CD4-positive, alpha-beta T cell treated with Interferon gamma for 1 hour (primary cell): ENCODE measurements at places on chromosomes 2 and 18.

GRCh38 chr18:67218556-67218955, 298.0 kb downstream of the DSEL start:
- no peak for DNase-seq

DNA sequence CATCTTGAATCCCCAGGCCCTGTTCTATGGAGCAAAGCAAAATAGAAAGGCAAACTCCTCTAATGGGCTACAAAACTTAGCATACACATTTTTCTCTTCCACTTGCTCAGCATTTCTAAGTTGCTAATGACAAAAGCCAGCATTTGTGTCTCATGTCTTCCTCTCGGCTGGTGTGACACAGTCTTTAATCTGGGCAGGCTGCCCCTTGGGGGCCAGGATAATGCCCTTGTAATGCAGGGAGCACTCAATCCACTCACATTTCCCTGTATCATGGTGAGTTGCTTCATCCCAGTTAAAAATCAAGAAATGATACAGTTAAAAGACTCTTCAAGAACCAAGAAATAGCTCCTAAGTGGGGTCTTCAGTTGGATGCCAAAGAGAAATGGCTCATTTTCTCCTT, 109.1 kb upstream of the FBXO11 start:
- DNase-seq = no peak

DNA sequence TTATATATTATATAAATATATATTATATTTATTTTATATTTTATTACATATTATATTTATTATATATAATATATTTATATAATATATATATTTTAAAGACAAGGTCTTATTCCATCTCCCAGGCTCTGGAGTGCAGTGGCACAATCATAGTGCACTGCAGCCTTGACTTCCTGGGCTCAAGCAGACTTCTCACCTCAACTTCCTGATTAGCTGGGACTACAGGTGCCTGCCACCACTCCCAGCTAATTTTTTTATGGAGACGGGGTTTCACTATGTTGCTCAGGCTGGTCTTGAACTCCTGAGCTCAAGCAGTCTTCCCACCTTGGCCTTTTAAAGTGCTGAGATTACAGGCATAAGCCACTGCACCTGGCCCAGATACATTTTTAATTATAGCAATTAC, 110.0 kb downstream of the PHLPP1 start:
- DNase-seq = no peak

GRCh38 chr2:28612131-28612812, 116.4 kb downstream of the PLB1 start:
- DNase-seq = no peak

- no peak for DNase-seq
Measured at GRCh38 chr18:50788284-50788683, 31.5 kb downstream of the MRO start.

DNA sequence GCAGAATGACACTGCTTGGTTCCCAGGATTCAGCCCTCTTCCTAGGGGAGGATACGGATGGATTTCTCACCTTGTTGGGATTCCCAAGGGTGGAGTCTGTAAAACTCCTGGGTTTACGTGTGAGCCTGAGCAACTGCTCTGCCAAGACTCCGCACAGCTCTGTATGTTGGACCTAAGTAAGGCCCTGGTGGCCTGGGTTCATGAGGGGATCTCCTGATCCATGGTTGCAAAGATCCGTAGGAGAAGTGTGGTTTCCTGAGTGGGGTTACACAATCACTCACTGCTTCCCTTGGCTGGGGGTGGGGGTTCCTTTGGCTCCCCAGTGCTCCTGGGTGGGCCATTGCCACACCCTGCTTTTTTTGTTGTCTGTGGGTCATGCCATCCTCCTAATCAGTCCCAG, 37.7 kb downstream of the ANKRD12 start:
- no peak for DNase-seq

DNA sequence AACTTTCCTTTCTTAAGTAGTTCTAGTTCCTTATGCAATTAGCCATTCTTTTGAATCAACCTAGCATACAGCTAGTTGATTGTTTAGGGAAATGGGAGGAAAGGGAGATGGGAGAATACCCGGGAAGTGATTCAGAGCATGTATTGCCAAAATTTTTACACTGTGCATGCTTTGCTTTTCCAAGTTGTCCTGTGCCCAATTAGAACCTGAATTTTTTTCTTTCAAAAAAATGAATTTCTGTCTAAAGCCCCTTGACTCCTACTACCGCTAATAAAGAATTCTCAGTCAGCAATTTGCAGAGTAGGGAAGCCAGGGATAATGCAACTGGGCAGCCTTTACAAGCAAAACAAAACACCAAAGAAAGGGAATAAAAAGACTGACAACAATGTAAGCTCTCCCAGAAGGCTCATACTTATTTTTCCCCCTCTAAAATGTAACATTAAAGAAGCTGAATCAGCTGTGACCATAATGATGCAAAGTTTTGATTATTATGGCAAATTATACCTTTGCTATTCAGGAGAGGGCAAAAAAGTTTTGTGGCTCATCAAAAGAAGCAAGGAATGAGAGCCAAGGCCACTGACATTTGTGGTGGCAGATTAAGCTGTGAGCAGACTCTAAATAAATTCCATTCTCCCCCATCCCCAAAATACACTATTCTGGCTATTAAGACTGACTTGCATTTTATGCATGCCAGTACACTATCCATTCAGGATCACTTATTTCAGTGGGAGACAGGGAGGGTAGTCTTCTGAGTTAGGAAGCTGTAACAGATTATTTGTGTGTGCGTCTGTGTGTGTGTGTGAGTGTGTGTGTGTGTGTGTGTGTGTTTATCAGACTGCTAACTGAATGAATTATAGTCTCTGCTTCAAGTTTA, 174.3 kb downstream of the ERBB4 start:
- DNase-seq = no peak

DNA sequence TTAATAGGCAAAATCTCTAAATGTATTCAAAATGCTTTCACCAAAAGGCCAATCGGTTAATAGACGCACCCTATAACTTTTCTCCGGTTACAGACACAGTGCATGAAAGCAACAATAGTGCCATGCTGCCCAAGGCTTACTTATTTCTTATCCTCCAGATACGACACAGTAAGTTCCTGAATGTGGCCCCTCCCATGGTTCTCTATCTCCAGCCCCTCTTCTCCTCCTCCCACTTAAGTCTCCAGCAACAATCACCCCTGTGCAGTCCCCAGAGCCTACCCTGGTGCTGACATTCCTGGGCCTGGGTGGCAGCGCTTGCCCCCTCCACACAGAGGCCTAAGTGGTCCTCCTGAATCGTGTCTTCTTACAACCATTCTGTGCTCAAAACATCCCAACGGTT, 3.6 kb downstream of the KIDINS220 start:
- no peak for DNase-seq

- no peak for DNase-seq
Measured at GRCh38 chr18:36780748-36781147, 48.1 kb downstream of the TPGS2 start.
